ENCODE measurements at places on chromosomes 12 and 14.

GRCh38 chr12:52713960-52714886 is 10.9 kb upstream of the KRT77 start:
- no peak for DNase-seq

GRCh38 chr12:97940629-97941028 is 478.0 kb downstream of the RMST start:
- DNase-seq: no peak

DNA sequence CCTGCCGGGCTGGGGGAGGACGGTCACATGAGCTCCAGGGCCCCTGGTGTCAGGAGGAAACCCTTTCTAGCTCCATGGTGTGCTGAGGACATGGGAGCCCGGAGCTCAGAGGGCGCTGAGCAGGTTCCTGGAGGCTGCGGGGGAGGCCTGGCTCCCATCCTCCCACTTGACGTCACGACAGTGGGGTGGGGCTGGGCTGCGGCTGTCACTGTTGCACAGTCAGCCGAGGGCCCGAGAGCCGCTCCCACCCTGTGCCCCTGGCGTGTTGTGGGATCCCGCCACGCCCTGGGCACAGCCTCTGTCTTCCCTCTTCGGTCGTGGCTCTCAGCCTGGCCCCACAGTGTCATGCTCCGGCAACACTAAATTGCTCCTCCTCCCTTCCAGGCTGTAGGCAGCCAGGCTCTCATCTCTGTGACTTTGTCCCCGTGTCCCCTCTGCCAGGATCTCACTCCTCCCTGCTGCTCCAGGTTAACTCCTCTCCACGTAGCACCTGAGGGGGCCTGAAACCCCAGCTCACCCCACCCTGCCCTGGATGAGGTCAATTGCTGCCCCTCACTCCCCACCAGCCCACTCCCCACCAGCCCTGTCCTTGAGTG is 33.0 kb downstream of the BEGAIN start:
- peak; percentile 50 for DNase-seq

DNA sequence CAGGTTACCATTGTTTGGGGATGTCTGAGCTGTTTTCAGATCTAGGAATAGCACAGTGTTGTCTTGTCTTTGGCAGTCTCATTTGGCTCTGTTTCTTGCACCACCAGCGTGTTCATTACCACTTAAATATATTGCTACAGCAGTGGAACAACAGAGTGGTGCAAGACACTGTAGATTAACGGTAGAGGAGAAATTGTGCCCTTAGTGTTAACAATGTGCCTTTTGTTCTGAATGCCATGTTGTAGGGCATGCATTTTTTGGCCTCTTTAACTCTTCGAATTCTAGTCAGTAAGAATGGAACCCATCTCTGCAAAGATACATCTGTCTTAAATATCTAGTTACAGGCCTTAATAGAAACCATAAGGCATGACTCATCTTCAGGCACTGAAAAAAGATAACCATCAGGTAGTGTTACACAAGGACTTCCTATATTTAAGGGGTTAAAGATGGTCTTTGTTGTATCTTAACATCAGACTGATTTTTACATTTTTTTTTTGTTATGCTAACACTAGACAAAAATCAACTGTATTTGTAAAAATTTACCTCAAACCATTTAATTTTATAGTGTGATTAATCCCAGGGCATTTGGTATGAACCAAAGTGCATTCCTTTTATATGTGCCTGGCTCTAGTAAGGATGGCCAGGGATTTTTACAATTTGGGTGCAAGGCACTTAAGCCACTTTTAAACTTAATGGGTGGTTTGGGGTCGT is 12.9 kb downstream of the DYRK2 start:
- DNase-seq: no peak

GRCh38 chr12:30970559-30971197 is 44.1 kb downstream of the TSPAN11 start:
- DNase-seq: peak; percentile 65

DNA sequence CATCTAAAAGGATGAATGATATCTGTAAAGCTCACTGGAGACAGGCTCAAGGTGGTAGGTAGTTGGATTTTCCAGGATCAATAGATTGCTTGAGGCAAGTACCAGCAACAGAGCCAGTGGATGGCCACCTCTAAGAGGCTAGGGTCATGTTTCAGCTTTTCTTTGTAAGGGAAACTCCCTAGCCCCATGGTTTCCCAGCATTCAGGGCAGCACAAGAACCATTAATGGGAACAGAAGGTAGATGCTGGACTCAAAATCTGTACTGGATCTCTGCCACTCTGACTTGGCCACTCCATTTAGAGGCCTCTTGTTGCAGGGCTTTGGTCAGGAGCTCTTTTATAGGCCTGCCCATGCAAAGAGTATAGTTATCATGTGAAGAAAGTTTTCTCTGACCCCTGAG is 76.1 kb upstream of the DYRK2 start:
- DNase-seq: no peak

DNA sequence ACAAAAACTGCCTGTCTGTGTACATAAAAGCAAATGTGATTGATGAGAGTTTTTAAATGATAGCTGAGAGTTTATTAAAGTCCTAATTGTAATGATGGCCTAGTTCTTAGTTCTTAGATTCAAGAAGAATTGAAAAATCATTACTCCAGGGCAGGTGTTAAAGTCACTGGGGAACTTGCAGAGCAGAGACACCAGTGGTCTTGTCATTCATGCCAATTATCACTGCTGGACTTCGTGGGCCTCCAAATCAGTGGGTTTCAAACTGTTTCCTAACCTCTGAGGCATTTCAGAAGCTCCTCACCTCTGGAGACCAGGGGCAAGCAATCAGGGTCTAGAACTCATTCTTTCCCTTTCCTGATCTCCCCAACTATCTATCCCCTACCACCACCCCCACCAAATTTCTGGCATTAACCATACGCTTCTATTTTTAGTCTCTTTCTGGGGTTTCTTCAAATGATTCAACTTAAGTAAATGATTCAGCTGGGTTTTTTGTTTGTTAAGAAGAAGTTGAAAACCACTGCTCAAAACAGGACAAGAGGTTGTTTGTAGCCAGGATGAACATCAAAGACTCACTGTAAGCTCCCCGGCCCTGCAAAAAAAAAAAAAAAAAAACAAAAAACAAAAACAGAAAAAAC is 80.1 kb downstream of the CEP83 start:
- no peak for DNase-seq

DNA sequence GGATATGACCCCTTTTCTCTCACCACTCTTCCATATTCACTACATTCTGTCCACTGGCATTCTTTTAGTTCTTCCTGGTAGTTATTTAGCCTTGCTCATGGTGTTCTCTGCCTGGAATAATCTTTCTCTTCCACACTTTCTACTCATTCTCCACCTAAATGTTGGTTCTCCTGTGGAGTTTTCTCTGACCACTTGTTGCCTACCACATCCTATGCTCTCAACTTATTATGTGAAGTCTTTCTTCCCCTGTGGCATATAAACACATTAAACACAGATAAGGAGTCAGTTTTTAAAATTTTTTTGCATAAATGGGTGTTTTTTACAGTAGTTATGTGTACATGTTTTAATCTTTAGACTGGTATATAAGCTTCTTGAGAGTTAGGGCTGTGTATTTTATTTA is 3.3 kb upstream of the SMARCC2 start:
- DNase-seq: no peak

- DNase-seq: no peak
These were observed 117.2 kb upstream of the SCAF11 start for GRCh38 chr12:46107591-46107990.

DNA sequence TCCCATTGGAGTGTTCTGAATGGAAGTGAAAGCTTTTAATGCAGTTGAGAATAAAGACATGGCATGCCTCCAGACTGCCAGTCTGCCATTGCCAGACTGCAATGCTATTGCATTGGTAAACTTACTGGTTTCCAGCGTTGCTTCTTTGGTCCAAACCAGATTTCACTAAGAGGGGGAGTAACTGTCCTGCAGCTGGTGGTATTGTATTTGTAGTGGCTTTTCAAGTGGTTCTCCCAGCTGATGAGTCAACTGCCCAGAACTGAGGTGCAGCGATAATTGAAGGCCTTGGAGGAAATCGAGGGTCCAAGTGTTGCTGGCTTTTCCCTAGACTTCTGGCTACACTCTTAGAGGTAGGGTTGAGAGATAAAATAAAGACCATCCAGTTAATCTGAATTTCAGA is 31.9 kb downstream of the ERG28 start:
- no peak for DNase-seq

- no peak for DNase-seq
These were observed 10.5 kb upstream of the SELPLG start for GRCh38 chr12:108643941-108644810.

- DNase-seq: no peak
These were observed 9.5 kb upstream of the RABGGTA start for GRCh38 chr14:24280797-24281460.

GRCh38 chr12:102763061-102763460 is 154.0 kb downstream of the PAH start:
- DNase-seq: no peak

DNA sequence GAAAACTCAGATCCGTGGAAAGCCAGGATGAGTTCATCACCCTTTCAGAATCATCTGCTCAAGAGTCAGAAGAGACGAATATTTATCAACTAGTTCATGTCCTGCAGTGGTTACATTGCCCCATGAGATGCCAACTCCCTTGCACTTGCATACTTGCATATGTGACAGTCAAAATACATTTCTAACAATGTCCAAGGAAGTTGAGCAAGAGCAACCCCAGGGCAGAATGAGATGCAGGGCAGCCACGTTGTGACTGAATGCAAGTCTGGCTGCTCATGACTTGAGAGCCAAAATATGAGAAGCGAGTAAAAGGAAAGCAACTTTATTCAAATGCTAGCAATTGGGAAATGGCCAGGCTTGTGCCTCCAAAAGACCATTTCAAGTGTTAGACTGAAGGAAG is 23.6 kb upstream of the UTP20 start:
- no peak for DNase-seq

DNA sequence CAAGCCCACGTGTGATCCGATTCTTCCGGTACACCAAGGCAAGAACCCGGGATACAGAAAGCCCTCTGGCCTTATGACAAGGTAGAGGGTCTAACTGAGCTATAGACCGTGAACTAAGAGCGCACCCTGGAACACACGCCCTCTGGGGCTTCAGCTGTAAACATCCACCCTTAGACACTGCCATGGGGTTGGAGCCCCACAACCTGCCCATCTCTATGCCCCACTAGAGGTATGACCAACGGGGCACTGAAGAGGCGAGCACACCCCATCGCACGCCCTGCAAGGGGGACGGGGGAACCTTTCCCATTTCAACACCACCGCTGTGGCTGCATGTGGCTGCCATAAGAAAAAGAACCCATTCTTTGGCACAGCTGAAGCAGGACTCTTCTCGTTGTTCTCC is 1206.0 kb upstream of the TMEM132C start:
- DNase-seq: no peak

- no peak for DNase-seq
These were observed 71.7 kb downstream of the NOVA1 start for GRCh38 chr14:26526137-26526536.

GRCh38 chr12:92641291-92641690 is 61.5 kb upstream of the PLEKHG7 start:
- no peak for DNase-seq

DNA sequence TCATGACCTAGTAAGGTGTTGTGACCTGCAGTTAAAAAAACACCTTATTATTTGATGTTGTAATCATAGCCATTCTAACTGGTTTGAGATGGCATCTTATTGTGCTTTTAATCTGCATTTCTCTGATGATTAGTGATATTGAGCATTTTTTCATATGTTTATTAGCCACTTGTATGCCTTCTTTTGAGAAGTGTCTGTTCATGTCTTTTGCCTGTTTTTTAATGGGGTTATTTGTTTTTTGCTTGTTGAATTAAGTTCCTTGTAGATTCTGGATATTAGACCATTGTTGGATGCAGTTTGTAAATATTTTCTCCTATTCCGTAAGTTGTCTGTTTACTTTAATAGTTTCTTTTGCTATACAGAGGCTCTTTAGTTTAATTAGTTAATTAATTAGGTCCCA is 41.0 kb downstream of the PRORP start:
- DNase-seq: no peak

DNA sequence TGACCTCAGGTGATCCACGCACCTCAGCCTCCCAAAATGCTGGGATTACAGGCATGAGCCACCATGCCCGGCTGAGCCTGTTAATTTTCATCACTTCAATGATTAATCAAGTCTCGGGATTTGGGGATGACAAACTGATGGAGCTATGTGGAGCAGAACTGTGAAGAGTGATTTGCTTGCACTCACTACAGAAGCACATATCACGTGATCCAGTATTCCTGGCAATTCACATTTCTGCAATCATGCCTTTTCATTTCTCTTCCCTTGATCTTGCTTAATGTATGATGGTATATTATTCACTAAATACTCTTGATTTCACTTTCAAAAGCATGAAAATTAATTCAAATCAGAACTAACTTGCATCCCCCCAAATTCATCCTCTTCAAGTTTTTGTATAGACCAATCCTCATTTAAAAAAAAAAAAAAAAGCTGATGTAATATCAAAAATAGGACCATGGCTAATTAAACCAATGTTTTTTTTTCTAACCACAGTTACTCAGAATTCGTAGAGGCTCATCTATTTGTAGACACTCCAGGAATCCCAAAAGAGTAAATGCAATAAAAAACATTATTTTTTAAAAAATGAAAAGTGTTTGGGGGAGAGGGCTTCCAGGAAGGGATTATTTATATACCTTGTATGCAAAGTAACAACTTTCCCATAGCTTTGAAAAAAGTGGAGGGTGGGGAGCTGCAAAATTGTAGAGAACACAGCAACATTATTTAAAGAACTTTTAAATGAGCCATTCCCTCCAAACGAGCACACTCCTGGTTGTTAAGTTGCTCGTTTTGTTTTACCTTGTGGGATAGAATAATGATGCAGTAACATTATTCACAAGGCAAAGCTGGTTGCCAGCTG is 7.0 kb upstream of the ATXN2 start:
- DNase-seq: no peak

- no peak for DNase-seq
These were observed 177.2 kb downstream of the KIF26A start for GRCh38 chr14:104315625-104316024.

GRCh38 chr14:33805593-33805992 is 145.3 kb downstream of the EGLN3 start:
- DNase-seq: no peak

DNA sequence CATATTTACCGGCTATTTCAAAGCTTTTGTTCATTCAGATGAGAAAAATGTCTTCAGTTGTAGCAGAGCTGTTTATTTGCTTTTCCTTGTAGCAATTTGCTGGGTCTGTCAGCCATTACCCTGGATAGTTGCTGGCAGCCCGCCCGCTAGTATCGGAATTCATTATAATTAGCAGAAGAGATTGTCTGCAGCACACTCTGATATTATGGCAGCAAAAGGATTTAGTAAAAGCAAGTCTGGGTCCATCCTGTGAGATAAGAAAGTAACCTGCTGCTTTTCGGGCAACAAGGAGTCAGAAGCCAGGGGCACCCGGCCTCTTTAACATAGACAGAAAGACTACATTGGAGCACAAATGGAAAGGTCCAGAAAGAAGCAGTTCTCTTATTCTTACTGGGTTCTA is 6.1 kb upstream of the SLC35E3 start:
- DNase-seq: no peak

GRCh38 chr14:89296281-89296745 is 120.7 kb downstream of the FOXN3 start:
- no peak for DNase-seq

- DNase-seq: no peak
These were observed 138.7 kb downstream of the CCDC91 start for GRCh38 chr12:28328967-28329366.
